ENCODE measurements at places on chromosomes 5 and 9. TPM values are rescaled to one million over a fixed set of nuclear protein-coding genes. Genes with fewer than 3 reads are reported as not detected.
A peak's percentile ranks its signal among the peaks of the same experiment; 100 is the strongest.

GRCh38 chr9:18720691-18721090, 246.7 kb downstream of the ADAMTSL1 start:
- no peak for DNase-seq

- peak; percentile 97 for DNase-seq
Observed at GRCh38 chr9:85741875-85742596, at the start of gene AGTPBP1. TSS of gene AGTPBP1 (minus strand) at chr9:85741954. CDS start at chr9:85712533, 29,421 bp downstream.

DNA sequence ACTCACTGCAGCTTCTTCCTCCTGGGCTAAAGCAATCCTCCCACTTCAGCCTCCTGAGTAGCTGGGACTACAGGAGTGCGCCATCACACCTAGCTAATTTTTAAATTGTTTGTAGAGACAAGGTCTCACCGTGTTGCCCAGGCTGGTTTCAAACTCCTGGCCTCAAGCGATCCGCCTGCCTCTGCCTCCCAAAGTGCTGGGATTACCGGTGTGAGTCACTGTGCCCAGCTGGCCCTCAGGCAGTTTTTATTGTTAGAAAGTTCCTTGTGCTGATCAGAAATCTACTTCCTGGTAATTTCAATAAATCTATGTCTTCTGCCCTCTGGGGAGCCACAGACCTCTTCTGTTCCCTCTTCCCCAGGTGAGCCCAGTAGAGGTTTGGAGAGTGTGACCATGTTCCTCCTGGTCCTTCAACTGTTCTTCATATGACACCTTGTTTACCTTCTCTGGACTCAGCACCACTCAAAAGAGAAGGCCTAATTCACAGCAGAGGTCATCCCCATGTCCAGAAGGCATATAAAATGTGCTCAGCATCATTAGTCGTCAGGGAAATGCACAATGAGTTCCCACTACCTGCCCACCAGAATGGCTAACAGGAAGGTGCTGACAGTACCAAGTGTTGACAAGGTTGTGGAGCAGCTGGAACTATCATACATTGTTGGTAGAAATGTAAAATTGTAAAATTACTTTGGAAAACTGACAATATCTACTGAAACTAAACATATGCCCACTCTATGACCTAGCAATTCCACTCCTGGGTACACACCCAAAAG, 10.4 kb downstream of the TMOD1 start:
- no peak for DNase-seq

DNA sequence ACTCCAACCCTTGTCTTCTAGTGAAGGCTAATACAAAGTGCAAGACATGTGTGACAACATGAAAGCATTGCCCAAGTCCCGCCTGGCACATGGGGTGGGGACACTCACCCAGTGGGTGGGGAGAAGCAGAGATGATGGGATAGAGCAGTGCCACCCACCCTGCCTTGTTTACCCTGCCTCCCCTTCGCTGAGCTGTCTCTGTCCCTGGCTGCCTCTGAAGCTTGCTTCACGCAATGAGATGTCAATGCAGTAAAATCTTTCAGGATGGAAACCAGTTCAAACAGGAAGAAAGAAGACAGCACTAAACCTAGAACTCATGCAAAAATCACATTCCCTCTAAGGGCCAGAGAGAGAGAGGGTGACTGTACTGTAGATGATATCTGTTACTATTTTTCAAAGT, 148.0 kb downstream of the INSYN2B start:
- no peak for DNase-seq

GRCh38 chr5:33696411-33696810, 195.4 kb downstream of the ADAMTS12 start:
- no peak for DNase-seq

GRCh38 chr5:21806943-21807342, 1046.2 kb downstream of the CDH12 start:
- no peak for DNase-seq

DNA sequence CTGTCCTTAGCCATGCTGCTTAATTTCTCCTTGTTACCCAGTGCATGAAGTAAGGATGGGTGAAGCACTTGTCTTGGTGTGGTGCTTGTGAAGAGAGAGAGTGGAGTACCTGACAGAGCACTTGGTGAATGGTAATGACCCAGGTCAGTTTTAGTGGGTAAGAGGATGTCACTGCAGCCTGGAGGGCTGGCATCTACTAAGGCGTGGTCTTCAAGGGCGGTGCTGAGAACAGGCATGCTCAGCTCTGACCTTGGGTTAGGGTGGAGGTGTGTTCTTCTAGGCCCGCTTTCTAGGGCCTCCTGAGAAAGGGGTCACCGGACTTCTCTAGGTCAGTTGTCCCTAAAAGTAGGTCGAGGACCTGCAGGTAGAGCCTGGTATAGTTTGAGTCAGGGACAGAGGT, 25.7 kb downstream of the SH3GL2 start:
- no peak for DNase-seq

INSL6 gene
- not detected for total RNA-seq

GRCh38 chr9:98795970-98796363, 388 bp downstream of the ANKS6 start:
- peak; percentile 81 for DNase-seq

DNA sequence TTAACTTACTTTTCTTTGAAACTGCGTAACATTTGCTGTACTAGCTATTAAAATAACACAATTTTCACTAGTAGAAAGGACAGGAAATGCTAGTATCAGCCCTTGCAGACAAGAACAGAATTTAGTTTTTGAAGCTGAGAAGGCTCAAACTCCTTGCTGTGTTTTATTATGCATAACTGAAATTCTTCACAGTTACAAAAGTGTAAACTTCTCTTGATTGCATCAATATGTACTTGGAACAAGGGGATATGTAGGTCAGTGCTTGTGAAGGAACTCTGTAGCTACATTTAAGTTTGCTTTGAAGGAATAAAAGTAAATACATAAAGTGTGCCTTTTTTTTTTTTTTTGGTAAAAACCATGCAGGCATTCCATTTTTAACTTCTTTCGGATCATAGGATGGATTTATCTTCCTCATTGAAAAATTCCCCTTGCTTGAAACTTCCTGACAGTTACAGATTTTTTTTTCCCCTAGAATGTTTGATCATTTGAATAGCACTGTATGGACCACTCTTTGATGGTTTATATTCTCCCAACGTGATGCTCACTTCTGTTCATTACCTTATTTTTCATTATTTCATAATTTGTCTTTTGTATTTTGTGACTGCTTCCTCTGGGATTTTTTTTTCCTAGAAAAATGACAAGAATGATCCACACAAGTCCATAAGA, 94.9 kb upstream of the DAB2 start:
- no peak for DNase-seq

GRCh38 chr9:92642041-92642451, 27.9 kb downstream of the IPPK start:
- DNase-seq, result peak; percentile 44

ZDHHC11B gene
- total RNA-seq, result 5.9 TPM

DNA sequence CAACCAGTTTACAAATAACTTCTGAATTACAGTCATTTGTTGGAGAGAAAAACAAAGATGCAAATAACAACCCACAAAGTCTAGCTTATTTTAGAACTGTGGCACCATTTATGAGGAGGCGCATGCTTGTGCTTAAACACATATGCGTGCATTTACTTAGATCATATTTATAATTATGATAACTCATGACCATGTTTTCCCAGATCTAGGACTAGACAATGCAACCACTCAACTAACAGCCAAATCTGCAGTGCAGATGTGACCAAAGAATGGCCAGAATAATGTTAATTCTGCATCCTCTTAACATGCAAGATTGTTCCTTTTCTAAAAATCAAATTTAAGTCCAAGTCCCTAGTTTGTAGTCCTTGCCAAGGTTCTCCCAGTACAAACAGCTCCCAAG, 167.3 kb upstream of the FST start:
- no peak for DNase-seq

- no peak for DNase-seq
Observed at GRCh38 chr5:42985129-42986037, 54.7 kb downstream of the ANXA2R start.

GRCh38 chr5:103263054-103263453, 4.5 kb downstream of the MACIR start:
- no peak for DNase-seq

DNA sequence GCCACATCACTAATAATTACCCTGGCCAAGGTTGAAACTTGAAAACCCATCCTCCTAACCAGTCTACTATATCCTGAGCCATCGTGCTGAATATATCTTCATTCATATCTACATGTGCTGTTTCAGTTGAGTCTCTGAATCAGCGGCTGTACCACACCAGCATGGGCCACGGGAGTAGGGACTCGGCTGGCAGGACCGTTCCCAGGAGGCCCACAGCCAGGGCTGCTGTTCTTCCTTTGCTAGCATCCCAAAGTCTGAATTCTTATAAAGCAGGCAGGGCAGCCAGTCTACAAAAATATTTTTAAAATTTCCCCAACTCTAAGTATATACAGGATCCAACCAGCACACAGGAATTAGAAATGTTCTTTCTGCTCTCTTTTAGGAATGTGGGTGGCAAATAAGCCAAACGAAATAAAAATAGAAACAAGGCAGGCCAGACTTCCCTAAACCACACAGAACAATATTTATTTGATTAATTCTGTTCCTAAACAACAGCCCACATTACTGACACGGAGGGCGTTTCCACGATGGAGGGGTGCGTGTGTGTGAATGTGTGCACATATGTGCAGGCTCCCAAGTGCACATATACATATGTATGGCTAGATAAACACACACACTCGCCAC, 42.8 kb upstream of the EQTN start:
- peak; percentile 79 for DNase-seq

DNA sequence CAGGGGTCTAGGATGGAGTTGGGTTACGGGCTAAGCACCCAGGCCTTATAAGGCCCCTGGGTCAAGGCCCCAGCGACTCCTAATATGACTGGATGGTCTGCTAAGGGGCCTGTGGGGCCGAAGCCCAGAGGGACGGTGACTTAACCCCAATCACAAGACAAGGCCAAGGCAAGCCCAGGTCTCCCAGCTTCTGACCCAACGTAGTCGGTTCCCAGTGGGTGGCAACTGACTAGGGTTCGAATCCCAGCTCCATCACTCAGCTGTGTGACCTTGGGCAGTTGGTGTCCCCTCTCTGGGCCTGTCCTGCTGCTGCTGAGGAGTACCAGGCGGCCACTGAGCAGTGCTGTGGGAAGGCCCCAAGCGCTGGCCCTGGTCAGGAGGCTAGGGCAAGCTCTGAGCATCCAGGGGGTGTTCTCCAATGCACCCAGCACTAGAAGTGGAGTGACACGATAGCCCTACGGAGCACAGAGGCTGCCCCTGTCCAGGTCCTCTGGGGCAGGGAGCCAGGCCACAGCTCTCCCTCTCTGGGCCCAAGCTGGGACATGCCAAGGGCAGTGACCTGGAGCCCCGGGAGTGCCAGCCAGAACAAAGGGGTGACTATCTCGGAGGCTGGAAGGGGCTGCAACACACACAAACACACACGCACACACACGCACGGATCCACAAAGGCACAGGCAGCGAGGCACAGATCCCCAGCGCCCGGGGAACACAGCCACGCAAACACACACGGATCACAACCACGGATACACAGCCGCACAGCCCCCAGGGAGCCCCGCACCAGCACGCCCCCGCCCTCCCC, 512 bp downstream of the AK1 start:
- DNase-seq, result peak; percentile 81

- DNase-seq, result no peak
Observed at GRCh38 chr9:117916291-117916690, 212.1 kb downstream of the TLR4 start.

DNA sequence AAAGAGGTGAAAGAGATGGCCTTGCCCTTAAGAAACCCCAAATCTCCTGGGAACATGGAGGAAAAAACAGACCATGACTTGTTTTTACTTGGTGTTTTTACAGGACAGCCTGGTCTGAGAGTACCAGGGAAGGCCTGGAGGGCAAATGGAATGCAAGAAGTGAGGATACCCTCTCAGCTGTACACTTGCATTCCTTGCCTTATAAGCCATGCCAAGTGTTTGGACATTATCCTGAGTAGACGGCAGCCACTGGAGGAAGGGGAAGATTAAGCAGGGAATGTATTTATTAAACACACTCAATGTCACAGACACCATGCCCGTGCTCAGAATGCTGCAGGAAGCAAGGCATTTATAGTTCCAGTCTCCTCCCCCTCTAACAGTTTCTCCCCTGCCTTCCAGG, 581.4 kb downstream of the CDK5RAP2 start:
- DNase-seq, result no peak

- peak; percentile 49 for DNase-seq
Observed at GRCh38 chr5:147507480-147508126, 2.3 kb downstream of the DPYSL3 start.

ZNF474 gene
- total RNA-seq, result 0.75 TPM

NRARP gene
- total RNA-seq, result 26.6 TPM

DNA sequence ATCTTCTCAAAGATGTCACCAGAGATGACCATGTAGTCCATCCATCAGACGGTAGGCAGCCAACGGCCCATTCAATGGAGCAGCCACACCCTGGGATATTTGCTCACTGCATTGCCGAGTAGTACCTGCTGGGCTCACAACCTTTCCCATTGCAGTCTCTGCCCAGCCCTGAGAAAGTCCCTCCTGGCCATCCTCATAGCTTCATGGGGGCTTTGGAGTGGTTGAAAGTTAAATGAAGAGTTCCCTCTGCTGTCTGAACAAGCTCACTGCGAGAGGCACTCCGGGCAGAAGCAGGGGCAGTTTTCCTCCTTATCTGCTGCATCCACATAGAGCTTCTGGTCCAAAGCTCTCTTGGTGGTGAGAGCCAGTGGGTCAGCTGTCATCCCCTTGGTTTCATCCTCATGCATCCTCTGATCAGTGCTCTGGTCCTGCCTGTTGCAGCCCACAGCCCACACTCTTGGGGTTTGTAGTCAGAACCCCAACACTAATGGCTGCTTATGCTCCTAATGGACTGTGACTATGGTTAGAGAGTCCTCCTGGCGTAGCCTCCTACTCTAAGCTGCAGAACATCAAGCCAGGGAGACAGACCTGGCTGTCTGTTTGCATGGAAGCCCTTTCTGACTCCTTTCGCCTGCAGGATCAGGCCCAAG, 23.3 kb downstream of the TNFSF8 start:
- no peak for DNase-seq

IFNE gene
- not detected for total RNA-seq

- no peak for DNase-seq
Observed at GRCh38 chr9:131692612-131693562, 47.0 kb downstream of the RAPGEF1 start.

CA9 gene
- 4.3 TPM for total RNA-seq

DNA sequence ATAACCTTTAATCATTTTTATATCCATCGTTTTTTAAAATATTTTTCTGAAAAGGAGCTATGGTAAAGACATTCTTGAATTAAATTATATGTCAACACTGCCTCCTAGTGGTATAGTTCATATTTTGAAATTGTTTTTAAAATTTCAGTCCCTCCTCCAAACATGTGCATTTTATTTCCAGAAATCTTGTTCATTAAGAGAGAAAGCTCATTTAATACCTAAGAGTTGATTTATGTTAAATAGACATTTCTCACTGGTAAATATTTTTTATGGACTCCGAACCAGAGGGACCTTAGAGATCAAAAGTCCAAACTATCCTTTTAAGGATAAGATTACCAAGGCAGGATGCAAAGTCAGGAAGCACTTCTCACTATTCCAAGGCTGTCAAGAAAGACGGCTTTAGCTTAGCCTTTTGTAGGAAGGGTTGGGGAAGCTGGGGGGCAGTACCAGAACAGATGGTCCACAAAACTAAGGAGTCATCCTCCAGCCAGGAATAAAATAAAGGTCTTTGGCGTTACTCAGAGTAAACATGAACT, 21.6 kb downstream of the BHMT start:
- no peak for DNase-seq

GRCh38 chr5:513216-514100, 10.8 kb downstream of the SLC9A3 start:
- no peak for DNase-seq

SPATA6L gene
- total RNA-seq, result 6.7 TPM

CEP78 gene
- total RNA-seq, result 9.6 TPM

- no peak for DNase-seq
Observed at GRCh38 chr9:77598991-77599390, 49.1 kb downstream of the GNA14 start.

SLC4A9 gene
- not detected for total RNA-seq

All from aorta (tissue), 5 donors.